ENCODE measurements at places on chromosomes 4 and X. TPM values are rescaled to one million over a fixed set of nuclear protein-coding genes. Genes with fewer than 3 reads are reported as not detected.

DNA sequence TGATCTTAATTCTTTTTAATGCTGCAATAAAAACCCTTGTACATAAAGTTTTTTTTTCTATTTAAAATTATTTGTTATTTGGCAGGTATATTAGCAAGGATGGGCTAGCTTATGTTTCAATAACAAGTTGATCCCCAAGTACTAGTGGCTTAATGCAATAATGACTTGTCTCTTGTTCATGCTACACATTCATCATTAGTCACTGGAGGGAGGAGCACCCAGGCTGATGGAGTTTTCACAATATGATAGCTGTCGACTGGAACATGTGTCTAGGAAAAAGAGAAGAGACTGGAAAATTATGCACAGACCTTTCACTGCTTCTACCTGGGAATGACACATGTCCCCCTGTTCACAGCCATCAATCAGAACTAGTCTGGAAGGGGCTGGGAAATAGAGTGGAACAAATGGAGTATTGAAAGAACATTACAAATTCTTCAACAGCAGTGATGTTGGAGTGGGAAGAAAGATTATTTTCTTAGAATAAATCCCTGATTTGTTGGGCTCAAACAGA, 387.9 kb upstream of the RPS6KA3 start:
- no peak overlapping the region for H3K27ac ChIP-seq
- H3K27me3 ChIP-seq, result no peaks in the 10 kb centered on the region
- H3K4me1 ChIP-seq, result no peaks in the 10 kb centered on the region
- H3K4me3 ChIP-seq, result no peak overlapping the region
- no peaks in the 10 kb centered on the region for H3K36me3 ChIP-seq

DNA sequence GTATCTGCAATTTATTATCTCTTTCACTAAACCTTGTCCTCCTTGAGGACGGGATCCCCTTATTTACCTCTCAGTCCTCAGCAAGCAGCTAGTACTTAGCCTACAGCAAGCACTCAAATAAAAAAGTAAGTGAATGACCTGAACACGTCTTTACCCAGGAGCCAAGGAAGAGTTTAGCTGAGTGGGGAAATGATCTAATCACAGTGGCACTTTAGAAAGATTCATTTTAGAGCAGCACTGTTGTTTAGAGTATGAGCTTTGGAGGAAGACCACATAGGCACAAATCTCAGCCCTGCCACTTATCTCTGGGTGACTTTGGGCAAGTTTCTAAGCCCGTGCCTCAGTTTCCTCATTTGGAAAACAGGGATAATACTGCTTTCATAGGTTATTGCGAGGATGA, 2.7 kb downstream of the FAM120C start:
- H3K36me3 ChIP-seq, result no peaks in the 10 kb centered on the region
- DNase-seq, result no peak
- no peak overlapping the region for H3K27ac ChIP-seq
- H3K27me3 ChIP-seq, result peaks cover 5% of the 10 kb centered on the region
- H3K4me1 ChIP-seq, result peaks cover 27% of the 10 kb centered on the region

GRCh38 chr4:25117274-25117673, 43.0 kb downstream of the SEPSECS start:
- no peaks in the 10 kb centered on the region for H3K36me3 ChIP-seq
- no peak overlapping the region for H3K27ac ChIP-seq
- H3K27me3 ChIP-seq, result no peaks in the 10 kb centered on the region
- no peak overlapping the region for H3K4me3 ChIP-seq

DNA sequence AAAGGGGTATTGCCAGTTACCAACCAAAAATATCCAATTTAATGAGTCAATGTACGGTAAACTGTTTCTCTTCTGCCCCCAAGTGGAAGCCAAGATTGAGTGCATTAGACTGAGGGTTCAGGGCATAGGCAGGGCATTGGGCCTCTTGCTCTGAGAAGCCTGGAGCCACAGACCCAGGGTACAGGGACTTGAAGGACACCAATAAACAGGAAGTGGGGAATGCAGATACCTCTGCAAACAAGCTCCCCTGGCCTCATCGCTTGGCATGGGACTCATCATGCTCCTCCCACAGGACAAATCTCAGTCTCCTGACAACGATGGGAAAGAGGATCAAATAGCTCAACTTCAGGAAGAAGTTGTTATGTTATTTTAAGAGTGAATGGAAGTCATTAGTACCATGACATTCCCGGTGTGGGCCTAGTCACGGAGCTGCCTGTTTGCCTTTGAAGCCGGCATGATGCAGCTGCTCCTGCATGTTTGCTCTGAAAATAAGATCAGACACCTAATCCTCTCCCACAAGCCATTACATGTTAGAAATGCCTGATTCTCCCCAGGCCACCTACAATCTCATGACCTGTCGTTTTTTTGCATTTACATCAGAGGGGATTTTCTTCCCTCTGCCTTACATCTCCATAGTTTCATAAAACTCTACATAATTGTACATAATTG, 224.2 kb downstream of the RCHY1 start:
- H3K27me3 ChIP-seq, result peaks cover 4% of the 10 kb centered on the region
- DNase-seq, result peak; percentile 30
- H3K4me3 ChIP-seq, result no peak overlapping the region

GRCh38 chrX:23263892-23264291, 70.8 kb upstream of the PTCHD1 start:
- no peak overlapping the region for H3K4me3 ChIP-seq
- no peaks in the 10 kb centered on the region for H3K36me3 ChIP-seq
- no peak overlapping the region for H3K27ac ChIP-seq

- no peak overlapping the region for H3K4me3 ChIP-seq
- H3K27me3 ChIP-seq, result no peaks in the 10 kb centered on the region
- peaks cover 8% of the 10 kb centered on the region for H3K4me1 ChIP-seq
- no peaks in the 10 kb centered on the region for H3K36me3 ChIP-seq
- H3K27ac ChIP-seq, result no peak overlapping the region
Observed at GRCh38 chrX:40298572-40299479, 201.1 kb upstream of the BCOR start.

- H3K27me3 ChIP-seq, result peaks cover 33% of the 10 kb centered on the region
- H3K4me1 ChIP-seq, result peaks cover 3% of the 10 kb centered on the region
- H3K4me3 ChIP-seq, result no peak overlapping the region
- no peak for DNase-seq
- H3K27ac ChIP-seq, result no peak overlapping the region
Observed at GRCh38 chrX:39619182-39620009, 478.4 kb downstream of the BCOR start.

GRCh38 chrX:118730500-118731247, 3.3 kb downstream of the IL13RA1 start:
- no peak overlapping the region for H3K27ac ChIP-seq
- peaks cover 50% of the 10 kb centered on the region for H3K4me1 ChIP-seq
- DNase-seq, result no peak
- no peaks in the 10 kb centered on the region for H3K36me3 ChIP-seq
- peak overlapping the region; percentile 86 for H3K4me3 ChIP-seq

DNA sequence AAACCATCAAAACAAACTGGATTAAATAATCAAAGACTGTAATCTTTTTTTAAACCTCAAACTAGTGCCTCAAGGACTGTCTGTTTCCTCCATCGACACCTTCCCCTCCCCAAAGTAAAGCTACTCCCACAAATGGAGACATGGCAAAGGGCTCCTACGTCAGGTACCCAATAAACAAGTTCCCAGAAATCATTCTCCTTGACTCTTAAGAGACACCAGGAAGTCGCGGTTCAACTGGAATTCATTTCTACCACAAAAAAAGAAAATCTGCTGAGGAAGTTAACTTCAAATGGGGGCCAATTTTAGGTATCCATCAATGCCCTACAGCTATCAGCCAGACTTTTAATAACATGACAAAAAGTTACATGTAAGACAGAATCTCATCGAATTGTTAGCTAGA, 2.5 kb downstream of the RPS4X start:
- H3K4me3 ChIP-seq, result no peak overlapping the region
- H3K4me1 ChIP-seq, result peaks cover 12% of the 10 kb centered on the region
- DNase-seq, result no peak
- H3K27ac ChIP-seq, result no peak overlapping the region
- H3K36me3 ChIP-seq, result peaks cover 32% of the 10 kb centered on the region

GRCh38 chrX:31808357-31808756, 736.5 kb upstream of the FTHL17 start:
- H3K4me1 ChIP-seq, result no peaks in the 10 kb centered on the region
- no peak overlapping the region for H3K4me3 ChIP-seq
- no peaks in the 10 kb centered on the region for H3K27me3 ChIP-seq
- no peaks in the 10 kb centered on the region for H3K36me3 ChIP-seq
- no peak for DNase-seq
- no peak overlapping the region for H3K27ac ChIP-seq

DNA sequence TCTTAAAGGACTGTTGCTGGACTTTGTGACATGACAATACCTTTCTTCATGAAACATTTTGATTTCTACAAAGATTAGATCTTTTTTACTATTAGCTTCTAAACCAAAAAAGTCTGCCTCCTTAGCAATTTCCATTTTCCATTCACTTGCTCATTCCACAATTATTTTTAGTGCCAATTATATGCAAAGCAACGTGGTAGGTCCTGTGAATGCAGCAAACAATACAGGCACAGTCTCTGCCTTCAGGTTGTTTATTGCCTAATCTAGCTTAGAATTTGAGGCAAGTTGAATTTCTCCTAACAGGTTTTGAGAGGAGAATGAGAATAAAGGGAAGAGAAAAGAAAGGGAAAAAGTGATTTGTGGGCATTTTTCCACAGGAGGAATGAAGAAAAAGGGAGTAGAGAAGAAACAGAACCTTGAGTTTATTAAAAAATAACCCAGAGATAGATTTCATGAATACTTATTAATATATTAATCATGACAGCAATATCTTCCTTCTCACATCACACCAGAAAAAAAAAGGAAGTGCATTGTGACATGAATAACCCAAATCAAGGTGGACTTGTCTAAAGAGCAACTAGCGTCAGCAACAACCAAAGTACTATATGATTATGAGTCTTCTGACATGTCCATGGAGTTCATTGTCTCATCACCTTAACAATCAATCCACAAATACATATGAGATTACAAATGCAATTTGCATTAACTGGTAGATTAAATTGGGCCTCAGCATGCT, 16.3 kb upstream of the FRYL start:
- H3K36me3 ChIP-seq, result no peaks in the 10 kb centered on the region
- peak overlapping the region; percentile 85 for H3K27ac ChIP-seq
- H3K4me3 ChIP-seq, result peak overlapping the region; percentile 35

DNA sequence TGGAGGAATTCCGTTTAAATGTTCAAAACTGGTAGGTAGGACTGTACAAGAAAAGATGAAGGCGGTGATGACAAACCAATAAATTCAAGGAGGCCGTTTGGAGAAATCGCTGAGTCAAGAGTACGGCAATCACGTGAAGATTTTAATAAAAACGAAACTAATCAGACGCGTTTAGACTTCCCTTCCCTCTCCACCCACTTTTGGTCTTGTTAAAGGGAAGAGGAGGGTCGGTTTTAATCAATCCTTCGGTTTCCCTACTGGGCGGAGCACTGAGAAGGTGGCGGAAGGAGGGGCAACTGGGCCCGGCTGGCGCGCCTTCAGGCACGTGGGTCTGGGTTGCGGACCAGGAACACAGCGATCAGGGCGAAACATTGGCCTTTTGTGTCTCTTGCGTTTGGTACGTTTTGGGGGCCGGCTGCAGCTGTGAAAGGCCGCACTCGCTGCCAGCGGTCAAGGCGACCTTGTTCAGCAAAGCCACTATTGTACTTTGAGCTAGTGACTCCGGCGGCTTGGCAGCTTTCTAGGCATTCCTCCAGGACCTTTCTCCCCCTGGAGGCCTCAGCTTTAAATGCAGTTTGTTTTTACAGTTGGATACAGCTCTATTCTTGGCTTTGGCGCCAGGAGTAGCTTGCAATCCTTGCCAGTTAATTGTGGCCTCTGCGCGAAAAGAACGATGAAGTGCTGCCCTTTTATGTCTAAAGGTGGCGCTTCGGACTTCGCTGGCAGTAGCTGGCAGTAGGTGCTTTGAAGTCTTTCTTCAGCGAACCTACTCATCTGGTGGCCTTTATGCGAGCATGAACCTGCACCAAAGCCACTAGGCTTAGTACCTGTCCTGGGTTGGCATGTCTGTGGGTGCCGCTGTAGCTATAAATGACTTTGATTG, 16.8 kb upstream of the LAMP2 start:
- H3K36me3 ChIP-seq, result no peaks in the 10 kb centered on the region
- peak overlapping the region; percentile 88 for H3K4me3 ChIP-seq
- H3K27me3 ChIP-seq, result no peaks in the 10 kb centered on the region
- peaks cover 8% of the 10 kb centered on the region for H3K4me1 ChIP-seq
- H3K27ac ChIP-seq, result peak overlapping the region; percentile 93
- peak; percentile 50 for DNase-seq

GRCh38 chr4:88623097-88623496, 30.8 kb downstream of the HERC3 start:
- H3K27me3 ChIP-seq, result no peaks in the 10 kb centered on the region
- DNase-seq, result no peak
- H3K4me3 ChIP-seq, result no peak overlapping the region
- no peak overlapping the region for H3K27ac ChIP-seq
- H3K36me3 ChIP-seq, result peaks cover 36% of the 10 kb centered on the region
- peaks cover 34% of the 10 kb centered on the region for H3K4me1 ChIP-seq

DNA sequence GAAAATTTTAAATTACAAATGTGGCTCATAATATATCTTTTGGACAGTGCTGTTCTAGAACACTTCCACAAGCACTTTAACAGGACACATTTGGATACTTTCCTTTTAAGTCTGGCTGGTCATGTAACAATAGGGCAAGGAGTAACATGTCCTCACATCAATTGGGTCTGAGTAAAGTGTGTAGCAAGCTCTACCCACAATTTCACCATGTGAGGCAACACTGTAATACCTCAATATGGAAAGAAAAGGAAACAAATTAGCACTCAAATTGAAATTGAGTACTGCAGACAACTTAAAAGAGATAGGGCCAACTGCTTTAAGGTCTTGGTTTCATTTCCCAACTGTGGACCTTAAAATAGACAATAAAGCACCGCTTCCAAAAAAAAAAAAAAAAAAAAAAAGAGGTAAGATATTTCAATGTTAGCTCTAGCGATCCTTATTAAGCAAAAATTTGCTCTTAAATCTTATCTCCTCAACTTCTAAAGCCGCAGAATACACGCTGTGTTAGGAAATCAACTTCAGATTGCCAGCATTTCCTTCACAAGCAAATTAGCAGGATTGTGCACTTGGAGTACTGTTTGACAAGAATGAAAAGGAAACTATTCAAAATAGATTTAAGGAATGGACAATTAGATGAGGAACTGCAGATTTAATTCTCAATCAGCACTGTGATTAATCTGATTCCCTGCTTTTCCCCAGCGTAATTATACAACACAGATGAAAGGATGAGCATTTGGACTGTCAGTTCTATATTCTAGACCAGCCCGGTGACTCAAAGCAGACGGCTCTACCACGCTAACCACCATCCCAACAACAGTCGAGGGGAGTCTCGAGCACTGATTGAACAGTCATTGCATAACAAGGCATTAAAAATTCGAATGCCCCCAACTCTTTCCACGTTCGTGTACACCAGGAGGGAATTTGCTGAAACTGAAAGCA, 1.6 kb downstream of the CASK start:
- no peaks in the 10 kb centered on the region for H3K36me3 ChIP-seq
- H3K4me1 ChIP-seq, result peaks cover 15% of the 10 kb centered on the region
- H3K4me3 ChIP-seq, result peak overlapping the region; percentile 92
- peak; percentile 1 for DNase-seq

The ARAP2 gene
- 49.3 TPM for polyA plus RNA-seq

The C4orf50 gene
- not detected for polyA plus RNA-seq

The KCND1 gene
- polyA plus RNA-seq, result 0.18 TPM

The TGIF2LX gene
- polyA plus RNA-seq, result not detected

The CFI gene
- polyA plus RNA-seq, result not detected

The NUDT11 gene
- 0.27 TPM for polyA plus RNA-seq

The STAP1 gene
- polyA plus RNA-seq, result 166 TPM

The MAGEC3 gene
- not detected for polyA plus RNA-seq

The WDFY3 gene
- 0.19 TPM for polyA plus RNA-seq

The JCHAIN gene
- 198 TPM for polyA plus RNA-seq

The UGT8 gene
- polyA plus RNA-seq, result 14.1 TPM

The TBX22 gene
- polyA plus RNA-seq, result not detected

The SLIT2 gene
- polyA plus RNA-seq, result not detected

The DOK7 gene
- polyA plus RNA-seq, result 4.5 TPM

The SPANXN3 gene
- polyA plus RNA-seq, result not detected

The GAGE12H gene
- polyA plus RNA-seq, result not detected

All from naive B cell (primary cell).